Gastrocnemius medialis (tissue), 4 donors: ENCODE measurements at places on chromosomes 12 and 14.

DNA sequence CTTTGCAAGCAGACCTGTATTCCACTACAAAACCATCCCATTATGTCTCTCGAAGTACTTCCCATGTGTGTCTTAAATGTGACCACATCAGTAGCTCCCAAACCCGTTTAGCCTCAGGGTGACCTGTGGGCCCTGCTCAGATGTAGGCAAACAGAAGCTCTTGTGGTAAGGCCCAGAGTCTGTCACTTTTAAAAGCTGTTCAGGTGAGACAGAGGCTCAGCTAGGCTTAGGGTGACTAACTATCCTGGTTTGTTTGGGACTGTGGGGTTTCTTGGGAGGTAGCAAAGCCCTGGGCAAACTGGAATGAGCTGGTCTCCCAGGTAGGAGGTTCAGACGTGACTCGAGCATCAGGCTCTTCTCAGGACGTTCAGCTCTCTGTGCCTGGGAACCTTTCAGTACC is 64.5 kb upstream of the VASH1 start:
- no peaks in the 10 kb centered on the region for H3K27me3 ChIP-seq
- no peaks in the 10 kb centered on the region for H3K4me1 ChIP-seq
- DNase-seq, result no peak

GRCh38 chr12:43105426-43105981 is 446.5 kb downstream of the ADAMTS20 start:
- H3K4me3 ChIP-seq, result no peak overlapping the region
- no peak for DNase-seq
- no peaks in the 10 kb centered on the region for H3K36me3 ChIP-seq
- no peaks in the 10 kb centered on the region for H3K27me3 ChIP-seq
- H3K27ac ChIP-seq, result no peak overlapping the region

DNA sequence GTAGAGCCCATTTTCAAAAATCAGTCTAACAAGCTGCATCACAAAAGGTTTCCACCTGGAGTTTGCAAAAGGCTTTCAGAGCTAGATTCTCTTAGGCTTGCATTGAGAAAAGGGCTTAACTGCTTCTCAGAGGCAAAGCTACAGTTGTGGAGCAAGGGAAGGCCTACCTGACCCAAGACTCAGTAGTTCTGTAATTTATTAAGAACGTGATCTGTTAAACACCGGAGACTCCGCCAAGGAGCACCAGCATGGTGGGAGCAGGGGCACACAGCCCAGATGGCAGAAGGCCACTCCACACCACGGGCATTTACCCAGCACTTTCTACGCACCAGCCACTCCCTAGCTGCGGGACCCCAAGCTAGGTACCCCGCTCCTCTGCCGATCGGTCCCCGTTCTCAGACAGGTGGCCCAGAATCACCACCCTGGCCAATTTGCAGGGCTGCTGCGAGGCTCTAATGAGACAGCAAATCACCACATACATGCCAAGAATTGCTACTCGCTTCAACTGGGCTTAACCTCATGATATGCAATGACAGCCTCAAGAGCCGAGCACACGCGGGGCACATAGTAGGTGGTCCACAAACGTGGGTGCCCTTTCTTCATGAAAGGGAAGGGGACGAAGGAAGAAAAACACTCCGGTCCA is 1.5 kb downstream of the ITPK1 start:
- peaks cover 24% of the 10 kb centered on the region for H3K4me1 ChIP-seq
- no peaks in the 10 kb centered on the region for H3K27me3 ChIP-seq
- H3K4me3 ChIP-seq, result peak overlapping the region; percentile 64
- no peaks in the 10 kb centered on the region for H3K36me3 ChIP-seq
- no peak for DNase-seq
- H3K27ac ChIP-seq, result peak overlapping the region; percentile 82

GRCh38 chr12:106445959-106446358 is 88.4 kb downstream of the POLR3B start:
- no peaks in the 10 kb centered on the region for H3K36me3 ChIP-seq
- H3K27ac ChIP-seq, result no peak overlapping the region
- no peak overlapping the region for H3K4me3 ChIP-seq
- H3K27me3 ChIP-seq, result no peaks in the 10 kb centered on the region

DNA sequence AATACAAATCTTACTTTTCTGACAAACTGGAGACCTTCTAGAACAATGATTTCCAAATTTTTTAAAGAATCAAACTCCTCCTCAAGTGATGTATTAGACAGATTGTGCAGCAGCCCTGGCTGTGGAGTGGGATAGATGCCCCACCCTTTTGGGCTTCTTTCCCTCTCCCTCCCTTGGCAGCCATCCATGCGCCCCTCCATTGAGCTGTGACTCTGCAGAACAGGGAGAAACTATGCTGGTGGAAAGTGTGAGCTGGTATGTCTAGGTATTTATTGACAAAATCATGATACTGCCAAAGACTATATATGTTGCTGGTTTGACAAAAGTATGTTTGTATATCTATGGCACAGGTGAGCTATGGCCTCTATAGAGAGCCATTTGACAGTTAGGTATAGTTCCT is 138.5 kb downstream of the KTN1 start:
- DNase-seq, result no peak
- no peak overlapping the region for H3K4me3 ChIP-seq
- H3K4me1 ChIP-seq, result no peaks in the 10 kb centered on the region
- H3K27me3 ChIP-seq, result no peaks in the 10 kb centered on the region

- H3K36me3 ChIP-seq, result no peaks in the 10 kb centered on the region
- H3K4me3 ChIP-seq, result no peak overlapping the region
- no peak for DNase-seq
- no peaks in the 10 kb centered on the region for H3K4me1 ChIP-seq
- no peak overlapping the region for H3K27ac ChIP-seq
- no peaks in the 10 kb centered on the region for H3K27me3 ChIP-seq
These were observed 79.5 kb downstream of the ARMH4 start for GRCh38 chr14:58072288-58073071.

DNA sequence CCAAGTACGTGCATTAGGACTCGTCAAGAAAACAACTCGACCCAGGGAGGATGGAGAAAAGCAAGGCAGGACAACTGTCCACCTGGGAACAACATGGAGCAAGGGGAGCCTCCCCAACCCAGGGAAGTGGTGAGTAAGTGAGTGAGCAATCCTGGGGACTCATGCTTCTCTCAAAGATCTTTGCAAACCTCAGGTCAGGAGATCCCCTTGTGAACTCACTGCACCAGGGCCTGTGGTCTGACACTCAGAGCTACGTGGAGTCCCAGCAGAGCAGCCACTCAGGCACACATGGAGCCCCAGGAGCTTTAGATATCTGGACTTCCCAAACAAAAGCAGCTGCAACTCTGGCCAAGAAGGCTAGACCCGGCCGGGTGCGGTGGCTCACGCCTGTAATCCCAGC is 12.2 kb upstream of the OR5AU1 start:
- H3K4me1 ChIP-seq, result no peaks in the 10 kb centered on the region
- DNase-seq, result no peak
- no peak overlapping the region for H3K4me3 ChIP-seq
- H3K36me3 ChIP-seq, result no peaks in the 10 kb centered on the region
- H3K27me3 ChIP-seq, result peaks cover 3% of the 10 kb centered on the region

DNA sequence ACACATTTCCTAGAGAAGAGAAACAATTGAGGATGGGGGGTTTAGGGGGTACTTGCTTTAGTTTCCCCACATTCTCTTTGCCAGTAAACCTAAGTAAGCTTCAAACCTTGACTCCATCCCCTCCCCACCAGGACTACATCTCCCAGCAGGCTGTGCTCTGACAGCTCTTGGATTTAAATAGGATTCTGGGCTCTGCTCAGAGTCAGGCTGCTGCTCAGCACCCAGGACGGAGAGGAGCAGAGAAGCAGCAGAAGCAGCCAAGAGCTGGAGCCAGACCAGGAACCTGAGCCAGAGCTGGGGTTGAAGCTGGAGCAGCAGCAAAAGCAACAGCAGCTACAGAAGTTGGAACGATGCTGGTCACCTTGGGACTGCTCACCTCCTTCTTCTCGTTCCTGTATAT is 20.6 kb downstream of the RDH12 start:
- H3K27me3 ChIP-seq, result no peaks in the 10 kb centered on the region
- DNase-seq, result peak; percentile 28
- no peaks in the 10 kb centered on the region for H3K36me3 ChIP-seq
- H3K27ac ChIP-seq, result no peak overlapping the region
- H3K4me1 ChIP-seq, result peaks cover 8% of the 10 kb centered on the region

- peaks cover 11% of the 10 kb centered on the region for H3K4me1 ChIP-seq
- H3K27ac ChIP-seq, result peak overlapping the region; percentile 47
- H3K27me3 ChIP-seq, result peaks cover 85% of the 10 kb centered on the region
- no peak for DNase-seq
These were observed 387 bp upstream of the GSC start for GRCh38 chr14:94770251-94770749.

DNA sequence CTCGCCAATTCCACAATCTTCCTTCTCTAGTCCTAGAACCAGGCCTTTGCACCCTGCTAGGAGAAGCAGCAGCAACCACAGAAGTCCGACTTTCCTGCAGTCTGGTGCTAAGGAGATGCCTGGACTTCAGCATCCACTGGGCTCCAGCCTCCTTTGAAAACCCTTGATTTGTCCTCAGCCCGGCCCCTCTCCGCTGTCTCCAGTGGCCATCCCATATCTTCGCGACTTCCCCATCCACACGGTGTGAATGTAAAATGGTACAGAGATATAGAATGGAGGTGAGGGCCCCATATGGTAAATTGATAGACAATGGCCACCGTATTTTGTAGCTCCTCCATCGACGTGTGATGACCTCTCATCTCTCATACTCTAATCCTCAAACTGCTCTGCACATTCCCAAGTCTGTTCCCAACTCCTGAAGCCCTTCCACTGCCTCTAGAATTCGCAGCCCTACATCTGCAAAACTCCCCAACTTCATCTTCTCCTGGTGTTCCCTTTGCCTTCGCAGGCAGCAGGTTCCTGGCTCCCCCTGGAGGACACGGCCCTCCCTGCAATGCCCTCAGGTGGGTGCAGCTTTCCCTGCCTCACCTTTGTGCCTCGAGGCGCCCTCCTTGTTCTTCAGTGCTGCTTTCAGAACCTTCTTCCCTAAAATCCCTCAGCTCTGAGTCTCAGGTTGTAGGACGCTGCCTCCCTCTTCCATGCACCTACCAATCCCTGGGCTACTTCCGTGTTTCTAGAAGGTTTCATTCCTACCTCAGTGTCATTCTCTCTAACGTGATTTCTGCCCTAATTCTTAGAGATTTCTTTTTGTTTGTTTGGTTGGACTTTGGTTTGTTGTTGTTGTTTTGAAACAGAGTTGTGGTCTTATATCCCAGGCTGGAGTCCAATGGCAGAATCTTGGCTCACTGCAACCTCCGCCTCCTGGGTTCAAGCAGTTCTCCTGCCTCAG is 36.7 kb downstream of the TMBIM6 start:
- H3K4me3 ChIP-seq, result no peak overlapping the region
- H3K36me3 ChIP-seq, result no peaks in the 10 kb centered on the region
- H3K27ac ChIP-seq, result no peak overlapping the region
- no peaks in the 10 kb centered on the region for H3K27me3 ChIP-seq
- DNase-seq, result peak; percentile 48

GRCh38 chr12:79444089-79444488 is 246.7 kb downstream of the PAWR start:
- no peak overlapping the region for H3K4me3 ChIP-seq
- no peak for DNase-seq
- no peaks in the 10 kb centered on the region for H3K36me3 ChIP-seq
- no peaks in the 10 kb centered on the region for H3K27me3 ChIP-seq

DNA sequence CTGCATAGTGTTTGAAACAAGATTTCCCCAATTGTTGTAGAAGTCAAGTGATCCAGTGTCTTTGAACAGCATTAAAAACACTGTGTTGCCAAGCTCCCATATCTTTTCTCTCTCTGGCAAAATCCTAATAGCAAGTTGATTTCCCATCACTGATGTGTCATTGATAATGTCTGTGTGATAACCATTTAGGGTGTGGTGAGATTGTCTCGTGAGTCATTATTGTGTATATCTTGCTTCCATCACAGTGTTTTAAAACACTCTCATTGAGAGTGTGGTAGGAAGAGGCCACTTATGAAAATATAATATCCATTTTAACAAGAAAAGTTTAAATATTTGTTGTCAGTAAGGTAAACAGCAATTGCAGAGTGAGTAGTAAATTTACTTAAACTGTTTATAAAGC is 74.7 kb downstream of the PRORP start:
- H3K36me3 ChIP-seq, result no peaks in the 10 kb centered on the region

DNA sequence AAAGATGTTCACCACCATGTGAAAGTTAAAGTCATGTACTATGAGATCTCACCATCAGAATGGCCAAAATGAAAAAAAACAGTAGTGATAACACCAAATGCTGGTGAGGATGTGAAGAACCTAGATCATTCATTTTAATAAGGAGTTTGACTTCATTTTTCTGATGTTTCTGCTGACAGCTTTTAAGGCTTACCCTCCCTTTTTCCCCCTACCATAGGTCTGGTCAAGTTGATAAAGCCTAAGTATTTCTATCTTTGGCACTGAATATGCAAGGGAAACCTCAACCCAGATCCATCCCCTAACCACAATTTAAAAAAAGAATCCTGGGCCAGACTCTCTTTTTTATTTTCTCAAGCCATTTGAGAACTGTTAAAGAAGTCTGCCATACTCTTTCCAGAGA is 689.6 kb upstream of the FOXG1 start:
- H3K36me3 ChIP-seq, result no peaks in the 10 kb centered on the region
- no peak overlapping the region for H3K27ac ChIP-seq
- no peaks in the 10 kb centered on the region for H3K27me3 ChIP-seq
- H3K4me1 ChIP-seq, result no peaks in the 10 kb centered on the region
- no peak overlapping the region for H3K4me3 ChIP-seq

DNA sequence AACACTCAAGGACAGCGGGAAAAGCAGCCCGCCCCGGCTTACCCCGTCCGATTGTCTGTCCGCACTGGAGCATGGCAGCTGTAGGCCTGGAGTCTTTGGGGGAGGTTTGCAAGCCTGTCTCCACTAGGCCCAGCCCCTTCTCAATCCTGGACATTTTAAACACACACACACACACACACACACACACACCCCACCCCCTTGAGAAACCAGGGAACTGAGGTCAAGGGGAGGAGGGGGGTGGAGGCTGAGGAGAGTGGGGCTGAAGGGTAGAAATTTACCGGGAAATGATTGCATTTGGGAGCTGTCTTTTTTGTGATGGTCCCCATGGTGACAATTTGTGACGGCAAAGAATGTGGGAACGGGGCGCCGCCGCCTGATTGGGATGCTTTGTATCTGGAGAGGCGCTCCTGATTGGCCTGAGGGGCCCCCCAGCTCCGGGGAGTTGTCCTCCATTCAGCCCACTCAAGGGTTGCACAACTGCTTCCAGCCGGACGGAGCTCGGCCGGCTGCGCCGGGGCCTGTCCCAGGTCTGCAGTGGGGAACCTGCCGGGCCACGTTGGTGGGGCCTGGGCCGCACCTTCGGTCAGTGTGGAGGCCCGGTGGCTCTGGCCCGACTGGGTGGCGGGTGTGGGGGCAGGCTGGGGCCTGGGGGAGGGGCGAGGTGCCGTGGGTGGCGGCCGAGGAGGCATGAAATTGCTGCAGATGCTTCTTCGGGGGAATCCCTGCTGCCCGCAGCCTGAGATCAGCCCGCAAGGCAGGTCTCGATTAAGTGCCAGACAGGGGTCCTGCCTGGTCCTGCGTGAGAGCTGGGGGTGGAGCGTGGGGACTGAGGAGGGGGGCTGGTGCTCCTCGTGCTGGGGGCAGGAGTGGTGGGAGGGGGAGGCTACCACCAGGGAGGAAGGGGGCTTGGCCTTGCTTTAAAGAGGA is at the start of gene FAM181A:
TSS of gene FAM181A (plus strand) at position 472 of the 927 bp plus-strand sequence. CDS start 942 bp downstream, outside the sequence.
- H3K4me3 ChIP-seq, result no peak within 1 kb of the TSS
- no peaks in the 10 kb centered on the region for H3K36me3 ChIP-seq
- no peak within 1 kb of the TSS for H3K27ac ChIP-seq
- DNase-seq, result no peak
